ENCODE measurements at places on chromosomes 3 and 15.

DNA sequence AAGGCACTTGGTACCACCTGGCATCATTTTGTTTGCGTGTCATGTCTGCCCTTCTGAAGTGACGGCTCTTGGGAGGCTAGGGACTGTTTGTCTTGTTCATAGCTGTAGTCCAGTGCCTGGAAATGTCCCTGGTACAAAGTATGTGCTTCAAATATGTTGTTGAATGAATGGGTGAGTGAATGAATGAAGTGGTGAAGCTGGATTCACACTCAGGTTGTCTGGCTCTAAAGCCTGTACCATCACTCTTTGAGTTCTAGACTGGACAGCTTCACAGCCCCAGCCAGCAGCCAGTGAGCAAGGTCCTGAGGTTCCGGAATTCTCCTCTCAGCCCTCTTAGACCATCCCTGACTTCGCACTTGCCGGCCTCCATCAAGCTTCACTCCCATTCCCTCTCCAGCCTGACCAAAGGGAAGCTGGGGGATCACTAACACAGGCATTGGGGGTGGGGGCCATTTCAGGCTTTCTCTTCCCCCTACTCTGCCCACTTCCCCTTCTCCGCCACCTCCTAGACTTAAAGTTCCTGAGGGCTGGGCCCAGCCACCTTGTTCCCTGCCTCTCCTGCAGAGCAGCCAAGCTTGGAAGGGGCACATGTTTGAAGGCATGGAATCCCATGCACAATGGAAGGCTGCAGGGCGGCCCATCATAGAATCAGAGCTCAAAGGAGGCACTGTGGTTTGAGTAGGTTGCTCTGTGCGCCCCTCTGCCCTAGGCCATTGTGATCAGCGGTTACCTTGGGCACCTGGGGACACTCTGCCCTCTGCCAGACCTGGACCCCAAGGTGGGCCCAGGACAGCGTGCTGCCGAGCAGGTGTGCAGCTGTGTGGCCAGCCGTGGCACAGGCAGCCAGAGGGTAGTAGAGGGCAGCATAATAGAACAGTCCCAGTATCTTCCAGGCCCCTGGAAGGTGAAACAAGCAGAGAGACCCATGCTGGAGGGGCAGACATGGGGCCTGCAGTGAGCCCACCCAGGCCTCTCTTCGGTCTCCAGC, 7.7 kb downstream of the STRA6 start:
- no peak for DNase-seq

GRCh38 chr3:56915966-56916586, 114.3 kb upstream of the ARHGEF3 start:
- DNase-seq = peak; percentile 78

- DNase-seq = no peak
Observed at GRCh38 chr3:82100378-82100777, 338.9 kb upstream of the GBE1 start.

- DNase-seq = peak; percentile 43
Observed at GRCh38 chr3:51975852-51976549, 1.1 kb downstream of the ABHD14A start.

DNA sequence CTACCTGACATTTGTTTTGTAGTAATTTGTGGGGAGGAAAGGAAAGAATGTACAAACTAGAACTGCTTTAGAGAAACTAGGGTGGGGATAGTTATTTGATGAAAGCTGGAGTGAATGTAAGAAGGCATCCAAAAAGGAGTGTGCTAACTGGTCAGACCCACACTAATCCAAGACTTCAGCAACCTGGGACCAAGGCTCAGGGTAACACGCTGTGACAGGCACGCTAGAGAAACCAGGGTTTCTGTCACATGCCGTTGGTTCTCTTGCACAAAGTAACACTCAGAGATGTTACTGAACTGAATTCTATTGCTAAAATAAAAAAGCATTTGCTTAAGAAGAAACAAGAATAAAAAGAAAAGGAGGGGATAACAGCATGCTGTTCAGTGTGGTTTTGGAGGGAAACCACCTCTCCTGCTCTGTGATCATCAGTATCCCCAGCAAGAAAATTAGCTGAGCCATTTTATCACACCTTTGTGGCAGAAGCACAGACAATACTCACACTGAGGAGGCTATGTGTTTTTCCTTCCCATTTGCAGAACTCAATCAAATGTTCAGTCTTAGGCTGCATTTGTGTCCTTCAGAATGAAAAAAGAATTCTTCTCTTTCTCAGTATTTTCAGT, 2.8 kb upstream of the CCDC80 start:
- peak; percentile 9 for DNase-seq

- DNase-seq = no peak
Observed at GRCh38 chr3:119944091-119944490, 150.2 kb downstream of the GSK3B start.

DNA sequence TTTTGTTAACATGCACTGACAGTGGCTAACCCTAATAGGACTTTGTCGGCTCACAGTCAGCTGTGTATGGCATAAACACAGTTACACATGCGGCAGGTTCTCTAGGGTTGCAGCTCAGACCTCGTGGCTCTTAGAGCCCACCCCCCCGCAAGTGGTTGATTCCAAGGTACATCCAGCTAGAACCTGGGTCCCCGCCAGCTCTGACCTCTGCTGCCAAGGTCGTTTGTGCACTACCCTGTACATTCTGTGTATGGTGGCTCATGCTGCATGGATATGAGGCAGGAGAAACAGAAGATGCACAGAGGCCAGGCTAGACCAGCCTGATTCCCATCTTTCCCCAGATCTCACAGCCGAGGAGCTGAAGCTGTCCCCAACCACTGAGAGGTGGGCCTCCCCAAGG, 25.9 kb downstream of the PRR20G start:
- DNase-seq = no peak
